ENCODE measurements at places on chromosomes 16 and 17.

- peak overlapping the region; percentile 86 for H3K4me3 ChIP-seq
- DNase-seq = no peak
- H3K36me3 ChIP-seq = peaks cover 15% of the 10 kb centered on the region
- H3K4me1 ChIP-seq = peaks cover 22% of the 10 kb centered on the region
Observed at GRCh38 chr17:43547189-43547550, 1.0 kb upstream of the ETV4 start.

- H3K27me3 ChIP-seq = no peaks in the 10 kb centered on the region
- peak; percentile 45 for DNase-seq
- no peak overlapping the region for H3K4me3 ChIP-seq
- no peak overlapping the region for H3K27ac ChIP-seq
- peaks cover 30% of the 10 kb centered on the region for H3K4me1 ChIP-seq
Observed at GRCh38 chr16:30953511-30954124, 3.9 kb upstream of the SETD1A start.

DNA sequence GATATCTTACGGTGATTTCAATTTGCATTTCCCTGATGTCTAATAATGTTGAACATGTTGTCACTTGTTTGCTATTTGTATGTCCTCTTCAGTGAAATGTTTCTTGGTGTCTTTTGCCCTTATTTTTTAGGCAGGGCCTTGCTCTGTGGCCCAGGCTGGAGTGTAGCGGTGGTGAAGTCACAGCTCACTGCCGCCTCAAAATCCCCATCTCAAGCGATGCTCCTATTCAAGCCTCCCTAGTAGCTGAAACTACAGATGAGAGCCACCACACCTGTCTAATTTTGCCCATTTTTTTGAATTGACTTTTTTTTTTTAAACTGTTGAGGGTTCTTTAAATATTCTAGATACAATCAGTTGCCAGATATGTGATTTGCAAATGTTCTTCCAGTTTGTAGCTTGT is 8.3 kb downstream of the UBE2G1 start:
- H3K36me3 ChIP-seq = peaks cover 6% of the 10 kb centered on the region
- no peak overlapping the region for H3K4me3 ChIP-seq
- H3K27ac ChIP-seq = no peak overlapping the region

- peaks cover 62% of the 10 kb centered on the region for H3K4me1 ChIP-seq
- H3K27me3 ChIP-seq = no peaks in the 10 kb centered on the region
- no peak overlapping the region for H3K4me3 ChIP-seq
- H3K27ac ChIP-seq = peak overlapping the region; percentile 49
- H3K36me3 ChIP-seq = peaks cover 12% of the 10 kb centered on the region
Observed at GRCh38 chr17:17055286-17056155, 13.3 kb downstream of the MPRIP start.

DNA sequence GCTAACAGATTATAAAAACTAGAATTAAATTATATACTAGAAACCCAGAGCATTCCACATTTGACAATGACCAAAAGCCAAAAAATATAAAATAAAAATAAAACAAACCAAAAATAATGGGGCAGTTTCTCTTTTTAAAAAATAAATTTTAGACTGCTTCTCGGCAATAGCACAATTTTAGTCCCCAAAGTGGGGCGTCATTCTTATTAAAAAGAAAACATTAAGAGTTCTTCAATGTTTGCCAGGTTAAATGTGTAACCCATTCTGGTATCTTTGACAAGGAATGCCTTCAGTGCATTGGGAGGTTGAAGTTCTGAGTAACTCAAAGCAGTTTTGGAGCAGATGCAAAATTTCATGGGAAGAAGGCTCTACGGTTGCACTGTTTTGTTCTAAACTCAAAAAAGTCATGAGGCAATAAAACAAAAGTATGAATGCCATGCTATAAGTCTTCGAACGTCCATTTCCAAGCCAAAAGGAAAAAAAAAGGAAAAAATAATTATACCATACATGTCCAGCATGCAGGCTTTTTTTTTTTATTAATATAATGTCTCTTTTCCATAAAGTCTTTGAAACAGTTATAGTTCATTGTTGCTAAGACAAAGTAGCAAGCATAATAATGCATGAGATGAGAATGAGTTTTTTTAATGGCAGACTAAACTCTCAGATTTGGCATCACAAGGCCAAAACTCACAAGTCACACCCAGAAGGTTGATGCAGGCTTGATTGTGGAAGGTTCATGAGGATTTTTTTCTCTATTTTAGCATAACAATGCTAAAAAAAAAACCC is 3.1 kb downstream of the MAF start:
- peak overlapping the region; percentile 92 for H3K4me3 ChIP-seq
- no peak for DNase-seq
- peak overlapping the region; percentile 91 for H3K27ac ChIP-seq
- H3K27me3 ChIP-seq = no peaks in the 10 kb centered on the region

DNA sequence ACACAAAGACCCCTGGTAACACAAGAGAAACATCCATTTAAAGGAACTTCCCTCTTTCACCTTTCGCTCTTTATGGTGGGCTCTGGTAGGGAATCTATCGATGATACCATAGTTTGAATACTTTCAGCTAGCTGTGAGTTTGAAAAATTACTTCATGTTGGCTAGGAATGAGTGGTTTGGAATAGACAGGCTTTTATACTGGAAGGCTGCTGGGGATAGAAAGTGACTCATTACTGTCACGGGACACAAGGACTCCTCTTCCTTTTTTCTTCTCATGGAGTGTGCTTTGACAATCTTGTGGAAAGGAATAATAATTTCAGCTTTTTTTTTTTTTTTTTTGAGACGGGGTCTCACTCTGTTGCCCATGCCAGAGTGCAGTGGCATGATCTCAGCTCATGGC is 76.9 kb downstream of the CYB561 start:
- H3K36me3 ChIP-seq = peaks cover 5% of the 10 kb centered on the region
- no peaks in the 10 kb centered on the region for H3K4me1 ChIP-seq
- H3K27ac ChIP-seq = no peak overlapping the region
- DNase-seq = no peak

DNA sequence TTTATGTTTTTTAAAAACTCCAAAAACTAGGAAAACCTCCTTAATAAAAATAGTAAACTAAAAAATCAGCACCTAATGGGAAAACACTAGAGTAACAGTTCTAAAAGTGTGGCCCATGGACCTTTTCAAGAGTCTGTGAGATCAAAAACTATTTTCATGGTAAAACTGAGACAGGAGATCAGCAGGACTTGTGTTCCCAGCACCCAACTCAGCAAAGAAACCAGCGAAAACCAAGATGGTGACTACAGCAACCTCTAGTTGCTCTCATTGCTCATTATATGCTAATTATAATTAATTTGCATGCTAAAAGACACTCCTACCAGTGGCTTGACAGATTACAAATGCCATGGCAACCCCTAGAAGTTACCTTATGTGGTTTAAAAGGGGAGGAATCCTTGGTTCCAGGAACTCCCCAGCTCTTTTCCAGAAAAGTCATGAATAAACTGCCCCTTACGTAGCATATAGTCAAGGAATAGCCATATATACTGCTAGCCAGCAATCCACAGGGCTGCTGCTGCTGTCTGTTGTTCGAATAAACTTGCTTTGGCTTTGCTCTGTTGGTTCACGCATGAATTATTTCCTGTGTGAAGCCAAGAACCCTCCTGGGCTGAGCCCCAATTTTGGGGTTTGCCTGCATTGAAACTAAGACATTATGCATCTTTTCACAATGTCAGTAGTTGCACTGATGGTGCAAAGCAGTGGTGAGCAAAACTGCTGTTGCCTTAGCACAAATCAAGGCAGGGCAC is 12.4 kb downstream of the CMTR2 start:
- no peak for DNase-seq
- H3K27ac ChIP-seq = no peak overlapping the region
- no peaks in the 10 kb centered on the region for H3K36me3 ChIP-seq
- no peak overlapping the region for H3K4me3 ChIP-seq

- H3K27ac ChIP-seq = no peak overlapping the region
- H3K27me3 ChIP-seq = no peaks in the 10 kb centered on the region
- peaks cover 8% of the 10 kb centered on the region for H3K36me3 ChIP-seq
- DNase-seq = no peak
- H3K4me3 ChIP-seq = no peak overlapping the region
Observed at GRCh38 chr16:515175-515938, 12.2 kb upstream of the CAPN15 start.

- H3K27me3 ChIP-seq = no peaks in the 10 kb centered on the region
- peak overlapping the region; percentile 21 for H3K4me3 ChIP-seq
- peak; percentile 14 for DNase-seq
- peaks cover 30% of the 10 kb centered on the region for H3K4me1 ChIP-seq
- H3K27ac ChIP-seq = peak overlapping the region; percentile 36
Observed at GRCh38 chr17:10149573-10150399, 48.6 kb downstream of the GAS7 start.

DNA sequence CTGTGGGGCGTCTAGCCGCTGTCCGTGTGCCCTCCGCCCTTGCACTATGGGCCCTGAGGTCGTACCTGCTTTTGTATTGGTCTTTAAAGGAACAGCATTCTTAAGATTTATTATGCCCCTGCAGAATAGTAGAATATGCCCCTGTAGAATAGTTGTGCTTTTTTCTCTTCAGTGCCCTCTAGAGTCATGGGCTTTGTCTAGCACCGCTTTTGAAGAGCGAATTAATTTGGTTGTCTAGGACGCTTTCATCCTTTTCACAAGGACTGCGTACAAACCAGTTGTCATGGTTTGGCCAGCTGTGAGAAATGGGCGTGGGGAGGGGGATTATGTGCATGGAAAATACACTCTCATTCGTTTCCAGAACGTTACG is 621 bp downstream of the CEP95 start:
- H3K4me3 ChIP-seq = peak overlapping the region; percentile 100
- H3K27me3 ChIP-seq = no peaks in the 10 kb centered on the region
- DNase-seq = no peak
- H3K27ac ChIP-seq = peak overlapping the region; percentile 100
- peaks cover 78% of the 10 kb centered on the region for H3K36me3 ChIP-seq

- H3K27ac ChIP-seq = peak overlapping the region; percentile 89
- peaks cover 57% of the 10 kb centered on the region for H3K4me1 ChIP-seq
- H3K4me3 ChIP-seq = peak overlapping the region; percentile 51
- H3K27me3 ChIP-seq = no peaks in the 10 kb centered on the region
Observed at GRCh38 chr17:4934173-4934979, 2.3 kb downstream of the GP1BA start.

DNA sequence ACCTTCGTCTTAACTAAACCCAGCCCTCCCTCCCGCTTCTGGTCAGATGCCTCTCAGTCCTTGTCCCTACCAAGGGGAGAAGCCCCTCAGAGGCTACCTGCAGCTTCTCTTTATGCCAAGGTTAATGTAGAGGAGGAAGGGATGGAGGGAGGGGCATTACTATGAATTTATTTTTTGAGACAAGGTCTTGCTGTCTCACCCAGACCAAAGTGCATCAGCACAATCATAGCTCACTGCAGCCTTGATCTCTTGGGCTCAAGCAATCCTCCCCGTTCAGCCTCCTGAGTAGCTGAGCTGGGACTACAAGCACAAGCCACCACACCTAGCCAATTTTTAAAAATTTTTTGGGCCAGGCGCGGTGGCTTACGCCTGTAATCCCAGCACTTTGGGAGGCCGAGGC is 15.3 kb downstream of the EPOP start:
- no peak for DNase-seq
- H3K27ac ChIP-seq = no peak overlapping the region
- no peaks in the 10 kb centered on the region for H3K36me3 ChIP-seq
- H3K27me3 ChIP-seq = peaks cover 63% of the 10 kb centered on the region

GRCh38 chr17:55110521-55110920 is 142.0 kb downstream of the STXBP4 start:
- no peak overlapping the region for H3K4me3 ChIP-seq
- no peak for DNase-seq
- no peaks in the 10 kb centered on the region for H3K27me3 ChIP-seq
- peaks cover 2% of the 10 kb centered on the region for H3K36me3 ChIP-seq

GRCh38 chr17:8140065-8141029 is 11.9 kb downstream of the PER1 start:
- H3K4me3 ChIP-seq = peak overlapping the region; percentile 44
- peak overlapping the region; percentile 91 for H3K27ac ChIP-seq
- peaks cover 44% of the 10 kb centered on the region for H3K36me3 ChIP-seq
- no peaks in the 10 kb centered on the region for H3K4me1 ChIP-seq
- DNase-seq = no peak

DNA sequence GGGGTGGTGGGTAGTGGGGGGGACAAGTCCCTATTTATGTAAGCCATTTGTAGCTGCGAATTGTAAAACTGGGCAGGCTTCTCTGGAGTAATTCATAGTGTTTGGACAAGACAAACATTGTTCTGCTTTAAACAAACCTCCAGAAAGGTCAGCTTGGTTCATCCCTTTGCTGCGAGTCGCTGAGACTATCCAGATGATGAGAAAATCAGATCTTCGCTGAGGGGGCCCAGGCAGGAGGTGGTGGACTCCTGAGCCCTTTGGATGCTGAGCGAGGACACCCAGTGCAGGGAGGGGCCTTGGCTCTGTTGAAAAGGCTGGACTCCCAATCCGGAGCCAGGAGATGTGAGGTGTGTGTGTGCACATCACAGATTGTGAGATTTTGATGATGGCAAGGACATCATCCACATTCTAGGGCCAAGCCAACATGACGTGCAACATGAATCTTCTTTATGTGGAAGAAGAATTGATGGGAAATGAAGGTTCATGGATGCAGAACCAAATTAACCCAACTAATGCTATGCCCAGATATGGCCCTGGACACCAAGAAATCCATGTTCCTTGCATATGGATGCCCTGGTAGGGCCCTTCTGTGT is 15.0 kb upstream of the NTN1 start:
- H3K36me3 ChIP-seq = peaks cover 3% of the 10 kb centered on the region
- DNase-seq = no peak
- peaks cover 6% of the 10 kb centered on the region for H3K4me1 ChIP-seq

DNA sequence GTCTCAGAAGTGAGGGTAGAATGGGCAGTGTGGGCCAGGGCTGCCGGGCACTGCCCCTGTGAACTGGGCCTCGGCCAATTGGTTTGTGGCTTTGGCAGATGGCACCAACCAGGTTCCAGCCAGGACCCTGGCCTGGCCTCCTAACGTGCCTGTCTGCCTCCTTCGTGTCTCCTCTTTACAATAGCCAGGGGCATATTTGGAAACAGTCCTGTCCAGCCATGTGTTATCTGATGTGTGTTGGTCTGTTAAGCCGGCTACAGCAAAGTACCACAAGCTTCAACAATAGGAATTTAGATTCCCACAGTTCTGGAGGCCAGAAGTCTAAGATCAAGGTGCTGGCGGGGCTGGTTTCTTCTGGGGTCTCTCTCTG is 14.6 kb downstream of the CRISPLD2 start:
- no peaks in the 10 kb centered on the region for H3K4me1 ChIP-seq
- peaks cover 45% of the 10 kb centered on the region for H3K27me3 ChIP-seq
- no peak for DNase-seq
- no peaks in the 10 kb centered on the region for H3K36me3 ChIP-seq
- no peak overlapping the region for H3K4me3 ChIP-seq
- no peak overlapping the region for H3K27ac ChIP-seq

DNA sequence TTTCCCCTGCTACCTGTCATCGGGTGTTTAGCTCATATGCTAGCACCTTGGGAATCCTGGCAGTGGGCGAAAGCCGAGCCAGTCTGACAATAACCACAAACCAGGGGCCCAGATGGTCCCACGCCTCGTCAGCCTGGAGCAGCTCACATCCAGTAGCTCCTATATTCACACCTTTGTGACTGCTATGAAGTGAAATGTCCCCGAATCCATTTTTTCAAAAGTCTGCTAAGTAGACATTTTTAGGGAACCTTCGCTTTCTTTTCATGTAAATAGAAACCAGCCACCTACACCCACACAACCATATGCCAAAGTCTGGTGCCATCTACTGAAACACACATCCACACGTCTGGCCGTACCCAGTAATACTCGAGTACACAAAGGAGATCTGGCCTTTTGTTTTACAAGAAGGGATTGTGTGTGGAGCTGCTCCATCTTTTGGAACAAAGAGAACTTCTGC is 176.8 kb downstream of the SLC39A11 start:
- no peak overlapping the region for H3K27ac ChIP-seq
- H3K36me3 ChIP-seq = peaks cover 1% of the 10 kb centered on the region
- H3K27me3 ChIP-seq = no peaks in the 10 kb centered on the region
- DNase-seq = no peak
- H3K4me1 ChIP-seq = no peaks in the 10 kb centered on the region

- peaks cover 48% of the 10 kb centered on the region for H3K4me1 ChIP-seq
- no peak overlapping the region for H3K4me3 ChIP-seq
- H3K36me3 ChIP-seq = peaks cover 34% of the 10 kb centered on the region
- no peak for DNase-seq
- H3K27me3 ChIP-seq = no peaks in the 10 kb centered on the region
Observed at GRCh38 chr17:60514053-60514452, 12.0 kb downstream of the APPBP2 start.
